ENCODE measurements at places on chromosomes 1 and 21.

DNA sequence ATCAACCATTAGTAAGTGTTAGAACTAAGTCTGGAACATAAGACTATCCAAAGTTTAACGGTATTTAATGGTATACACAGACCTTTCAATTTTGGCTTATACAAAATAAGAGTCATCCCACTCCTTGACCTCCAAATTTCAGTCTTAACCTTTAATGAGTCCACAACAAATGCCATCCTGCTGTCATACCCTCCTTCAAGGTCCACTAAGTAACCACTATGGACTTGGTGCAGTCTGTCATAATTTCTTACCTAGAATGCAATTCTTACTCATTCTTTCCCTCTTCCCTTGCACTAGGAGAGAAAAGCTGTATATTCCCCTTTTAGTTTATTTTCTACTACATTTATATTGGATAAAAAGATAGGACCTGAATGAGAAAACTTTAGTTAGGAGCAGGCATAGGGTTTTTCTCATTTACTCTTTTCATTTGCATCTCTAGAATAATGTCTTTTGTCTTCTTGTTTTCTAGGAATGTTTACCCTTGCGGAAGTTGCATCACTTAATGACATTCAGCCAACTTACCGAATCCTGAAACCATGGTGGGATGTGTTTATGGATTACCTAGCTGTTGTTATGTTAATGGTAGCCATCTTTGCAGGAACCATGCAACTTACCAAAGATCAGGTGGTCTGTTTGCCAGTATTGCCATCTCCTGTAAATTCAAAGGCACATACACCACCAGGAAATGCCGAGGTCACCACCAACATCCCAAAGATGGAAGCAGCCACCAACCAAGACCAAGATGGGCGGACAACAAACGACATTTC is 62.1 kb upstream of the ZNF326 start:
- no peak for DNase-seq

DNA sequence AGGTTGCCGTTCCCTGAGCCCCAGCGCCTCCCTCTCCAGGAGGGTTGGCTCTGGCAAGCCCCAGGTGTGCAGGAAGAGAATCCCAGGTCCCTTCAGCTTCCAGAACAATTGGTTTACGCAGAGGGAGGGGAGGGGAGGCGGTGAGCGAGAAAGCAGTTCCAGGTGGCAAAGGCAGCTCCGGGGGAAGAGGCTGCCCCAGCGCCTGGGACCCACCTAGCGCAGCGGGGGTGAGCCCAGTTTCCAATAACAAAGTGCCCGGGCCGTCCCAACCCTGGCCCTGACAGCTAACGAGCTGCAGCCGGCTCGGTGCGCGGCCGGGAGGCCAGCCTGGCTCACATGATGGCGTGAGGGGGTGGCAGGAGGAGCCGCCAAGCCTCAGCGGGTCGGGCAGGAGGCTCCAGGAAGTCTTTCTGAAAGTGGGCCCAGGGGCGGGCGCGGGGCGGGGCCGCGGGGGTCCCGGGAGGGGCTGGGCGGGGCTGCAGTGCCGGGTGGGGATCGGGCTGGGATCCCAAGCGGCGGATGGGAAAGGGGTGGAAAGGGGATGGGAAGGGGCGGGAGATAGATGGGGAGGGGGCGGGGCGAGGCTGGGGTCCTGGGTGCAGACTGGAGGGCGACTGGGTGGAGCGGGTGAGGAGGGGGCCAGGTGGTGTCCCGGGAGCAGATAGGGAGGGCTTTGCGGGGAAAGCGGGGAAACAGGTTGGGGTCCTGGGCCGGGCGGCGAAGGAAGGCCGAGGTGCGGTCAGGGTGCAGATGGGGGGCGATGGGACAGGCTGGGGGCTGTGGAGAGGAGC is 22.8 kb downstream of the DHRS3 start:
- DNase-seq: no peak

DNA sequence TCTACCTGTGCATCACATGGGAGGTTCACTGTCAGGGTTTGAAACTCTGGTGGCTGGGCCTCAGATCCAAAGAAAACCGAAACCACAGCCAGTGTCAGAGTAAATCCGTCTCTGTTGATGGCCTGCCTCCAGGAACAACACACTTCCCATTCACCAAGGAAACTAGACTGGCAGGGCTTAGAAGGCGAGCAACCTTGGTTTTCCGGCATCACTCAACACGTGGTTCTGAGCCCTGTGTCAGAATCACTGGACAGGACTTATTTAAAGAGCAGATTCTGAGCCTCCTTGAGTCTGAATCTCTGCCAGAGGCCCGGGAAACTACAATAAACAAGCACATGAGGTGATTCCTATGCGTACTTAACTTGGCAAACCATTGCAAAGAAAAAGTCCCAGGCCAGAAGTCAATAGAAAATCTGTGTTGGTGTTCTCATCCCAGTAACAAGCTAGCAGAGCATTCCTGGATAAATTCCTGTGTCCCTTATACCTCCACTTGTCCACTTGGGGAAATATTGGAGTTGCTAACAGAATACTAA is 70.0 kb downstream of the KCTD3 start:
- peak; percentile 24 for DNase-seq

GRCh38 chr1:179031855-179032513 is 6.3 kb downstream of the FAM20B start:
- no peak for DNase-seq

DNA sequence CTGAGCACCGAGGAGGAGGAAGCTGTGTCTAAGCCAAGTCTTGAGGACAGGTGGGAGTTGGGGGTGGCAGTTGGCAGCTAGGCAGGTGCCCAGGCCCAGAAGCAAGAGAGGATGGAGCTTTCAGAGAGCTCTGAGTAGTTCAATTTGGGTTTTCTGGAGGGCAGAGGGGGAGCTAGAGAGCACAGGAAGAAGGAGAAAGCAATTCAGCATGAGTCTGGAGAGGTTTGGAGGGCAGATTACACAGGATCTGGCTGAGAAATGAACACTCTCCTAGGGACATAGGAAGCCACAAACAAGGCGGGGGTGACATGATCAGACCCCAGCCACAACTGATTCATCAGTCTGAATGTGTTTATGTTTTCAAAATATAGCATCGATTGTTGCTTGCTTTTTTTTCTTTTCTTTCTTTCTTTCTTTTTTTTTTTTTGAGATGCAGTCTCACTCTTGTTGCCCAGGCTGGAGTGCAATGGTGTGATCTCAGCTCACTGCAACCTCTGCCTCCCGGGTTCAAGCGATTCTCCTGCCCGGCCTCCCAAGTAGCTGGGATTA is 23.8 kb downstream of the PTPRF start:
- DNase-seq: peak; percentile 77

- no peak for DNase-seq
Observed at GRCh38 chr1:172898866-172899265, 151.9 kb downstream of the TNFSF18 start.

DNA sequence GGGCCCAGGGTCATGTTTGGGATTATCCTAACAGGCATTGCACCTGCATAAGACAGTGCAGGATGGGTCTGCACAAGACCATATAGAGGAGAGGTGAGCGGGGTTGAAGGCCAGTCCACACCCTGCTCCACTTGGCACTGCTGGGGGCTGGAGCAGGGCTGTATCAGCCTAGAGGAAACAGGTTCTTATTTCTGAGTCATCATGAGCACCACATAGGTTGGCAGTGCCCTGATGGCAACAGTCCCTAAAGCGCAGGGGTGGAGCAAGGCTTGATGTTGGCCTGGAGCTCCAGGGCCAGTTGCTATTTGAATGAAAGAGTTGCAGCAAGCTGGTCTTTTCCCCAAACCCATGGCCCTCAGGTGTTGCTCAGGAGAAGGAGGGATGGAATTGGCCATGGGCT is 29.8 kb upstream of the BMP8B start:
- no peak for DNase-seq

GRCh38 chr1:186577216-186577615 is 103.0 kb downstream of the PTGS2 start:
- no peak for DNase-seq

DNA sequence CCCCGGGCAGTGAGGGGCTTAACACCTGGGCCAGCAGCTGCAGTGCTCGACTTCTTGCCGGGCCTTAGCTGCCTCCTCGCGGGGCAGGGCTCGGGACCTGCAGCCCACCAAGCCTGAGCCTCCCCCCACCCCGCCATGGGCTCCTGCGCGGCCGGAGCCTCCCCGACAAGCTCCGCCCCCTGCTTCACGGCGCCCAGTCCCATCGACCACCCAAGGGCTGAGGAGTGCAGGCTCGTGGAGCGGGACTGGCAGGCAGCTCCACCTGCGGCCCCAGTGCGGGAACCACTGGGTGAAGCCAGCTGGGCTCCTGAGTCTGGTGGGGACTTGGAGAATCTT is 67.8 kb upstream of the NR5A2 start:
- DNase-seq: no peak

GRCh38 chr1:9009438-9010370 is 16.5 kb downstream of the SLC2A7 start:
- DNase-seq: peak; percentile 74

GRCh38 chr1:33336580-33336979 is 15.7 kb upstream of the A3GALT2 start:
- no peak for DNase-seq

GRCh38 chr1:60637651-60638050 is 444.7 kb upstream of the NFIA start:
- no peak for DNase-seq

- no peak for DNase-seq
Observed at GRCh38 chr1:25140073-25140797, 92.1 kb downstream of the SYF2 start.

- DNase-seq: peak; percentile 77
Observed at GRCh38 chr1:231040800-231041718, 1.0 kb upstream of the FAM89A start.

DNA sequence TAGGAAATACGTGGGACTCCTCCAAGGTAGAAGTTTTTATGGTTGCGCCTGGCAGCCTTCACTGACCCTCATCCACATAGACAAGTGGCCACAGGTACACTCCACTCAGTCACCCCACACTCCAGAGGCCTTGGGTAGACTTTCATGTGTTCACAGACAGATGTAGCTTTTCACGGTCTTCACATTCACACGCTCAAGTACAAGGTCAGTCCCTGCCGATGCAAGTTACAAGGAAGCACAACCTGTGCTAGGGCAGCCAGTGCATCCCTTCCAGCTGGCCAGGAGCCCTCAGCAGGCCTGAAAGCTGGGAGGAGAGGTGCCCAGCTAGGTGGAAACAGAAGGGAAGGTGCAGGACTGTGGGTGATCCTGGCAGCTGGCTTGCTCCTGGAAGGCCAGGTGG is 55.5 kb upstream of the FAM20B start:
- DNase-seq: no peak

DNA sequence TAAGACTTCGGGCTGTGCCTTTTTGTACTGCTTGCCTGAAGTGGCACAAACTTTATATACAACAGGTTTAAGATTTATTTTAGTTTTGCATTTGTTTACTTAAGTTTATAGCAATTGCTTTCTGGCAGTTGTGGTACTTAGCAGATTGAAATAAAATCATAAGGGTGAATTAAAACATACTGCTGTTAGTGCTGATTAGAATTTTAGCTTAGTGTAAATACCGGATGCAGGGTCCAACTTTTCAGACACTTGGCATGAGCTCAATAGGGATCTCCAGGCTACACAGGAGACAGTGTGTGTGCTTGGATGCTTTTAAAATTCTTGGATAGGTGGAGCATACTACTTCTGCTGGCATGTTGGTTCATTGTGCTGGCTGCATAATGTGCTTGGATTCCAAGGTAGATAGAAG is 159.6 kb downstream of the NFIA start:
- no peak for DNase-seq

GRCh38 chr1:210053126-210053525 is 115.1 kb downstream of the SYT14 start:
- DNase-seq: no peak

- no peak for DNase-seq
Observed at GRCh38 chr1:156697481-156697880, 7.9 kb downstream of the CRABP2 start.

DNA sequence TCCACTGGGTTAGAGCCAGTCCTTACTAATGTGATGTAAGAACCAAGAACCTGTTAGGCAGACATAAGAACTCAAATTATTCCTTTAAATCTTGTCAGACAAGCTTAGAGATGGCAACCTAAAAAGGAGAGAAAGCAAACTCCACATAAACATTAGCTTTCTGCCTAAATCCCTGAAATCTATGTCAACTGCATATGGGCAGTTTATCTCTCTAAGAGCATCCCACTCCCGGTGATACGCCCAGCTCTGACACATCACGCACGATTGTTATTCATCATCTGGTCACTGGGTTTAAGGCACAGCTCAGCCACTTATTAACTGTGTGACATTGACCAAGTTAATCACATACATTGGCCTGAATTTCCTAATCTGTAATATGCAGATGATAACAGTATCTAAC is 323.7 kb downstream of the HHIPL2 start:
- DNase-seq: no peak

DNA sequence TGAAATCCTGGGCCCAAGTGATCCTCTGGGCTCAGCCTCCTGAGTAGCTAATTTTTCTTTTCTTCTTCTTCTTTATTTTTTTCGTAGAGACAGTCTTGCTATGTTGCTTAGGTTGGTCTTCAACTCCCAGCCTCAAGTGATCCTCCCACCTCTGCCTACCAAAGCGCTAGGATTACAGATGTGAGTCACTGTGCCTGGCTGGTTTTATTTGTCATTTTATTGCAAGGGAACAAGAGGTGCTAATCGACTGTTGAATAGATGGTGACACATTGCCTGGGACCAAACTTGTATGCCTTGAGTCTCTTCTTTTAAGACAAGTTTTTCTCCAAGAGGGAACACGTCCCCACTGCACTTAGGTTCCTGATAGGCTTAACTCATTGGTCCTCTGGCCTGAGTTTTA is 20.0 kb upstream of the KLHDC8A start:
- DNase-seq: no peak

GRCh38 chr1:36523230-36523495 is 40.5 kb upstream of the CSF3R start:
- no peak for DNase-seq

GRCh38 chr1:230517786-230518185 is 91.7 kb upstream of the PGBD5 start:
- no peak for DNase-seq

DNA sequence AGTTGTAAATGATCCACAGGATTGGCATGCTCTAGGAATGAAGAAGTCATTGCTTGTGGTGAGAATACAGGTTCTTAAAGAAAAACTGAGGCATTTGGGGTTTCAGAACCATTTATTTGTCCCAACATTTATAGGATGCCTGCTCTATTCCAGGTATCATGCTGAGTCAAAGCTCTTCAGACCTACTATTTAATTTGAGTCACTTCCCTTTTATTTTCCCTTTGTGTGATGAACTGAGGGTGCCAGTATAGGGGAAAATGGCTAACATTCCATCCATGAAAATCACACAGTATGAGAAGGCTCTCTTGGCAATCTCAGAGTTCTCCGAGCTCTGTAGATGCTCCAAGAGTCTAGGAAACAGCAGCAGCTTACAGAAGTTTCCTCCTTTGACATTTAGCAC is 110.4 kb downstream of the RNF220 start:
- no peak for DNase-seq

DNA sequence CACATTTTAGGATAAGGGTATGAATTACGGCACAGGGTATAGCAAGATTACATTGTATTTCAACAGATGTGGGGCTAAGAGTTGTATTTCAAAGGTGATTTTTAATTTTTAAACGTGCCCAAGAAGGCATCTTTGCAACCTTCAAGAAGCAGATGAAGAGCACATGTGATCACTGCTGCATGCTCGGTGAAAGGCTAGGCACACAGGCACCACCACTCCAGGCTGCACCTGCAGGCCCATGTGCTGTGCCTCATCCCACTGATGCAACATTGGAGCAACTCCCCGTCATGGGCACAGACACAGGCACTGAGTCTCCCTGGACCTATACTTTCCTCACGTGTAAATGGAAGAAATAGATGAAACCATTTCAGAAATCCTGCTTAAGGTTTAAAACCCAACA is 23.5 kb downstream of the UBE2G2 start:
- no peak for DNase-seq

GRCh38 chr1:23872421-23872820 is 4.3 kb upstream of the FUCA1 start:
- DNase-seq: no peak
